ENCODE measurements at places on chromosomes 12 and 14. TPM values are rescaled to one million over a fixed set of nuclear protein-coding genes. Genes with fewer than 3 reads are reported as not detected.
A peak's percentile ranks its signal among the peaks of the same experiment; 100 is the strongest.

- no peak for DNase-seq
These were observed 624.9 kb upstream of the FOXG1 start for GRCh38 chr14:28141662-28142061.

- DNase-seq, result no peak
These were observed 154.7 kb downstream of the STXBP6 start for GRCh38 chr14:24895243-24895583.

GRCh38 chr12:98924-99352 is 32.4 kb downstream of the IQSEC3 start:
- no peak for DNase-seq

- DNase-seq, result peak; percentile 33
These were observed 145.6 kb upstream of the NAV3 start for GRCh38 chr12:77685112-77685511.

- no peak for DNase-seq
These were observed 241.5 kb downstream of the BCL11B start for GRCh38 chr14:99030454-99030853.

GRCh38 chr14:22039938-22040780 is 366.5 kb upstream of the OR4E1 start:
- DNase-seq, result peak; percentile 10

- peak; percentile 0 for DNase-seq
These were observed 120.6 kb downstream of the TGFB3 start for GRCh38 chr14:75861161-75861621.

- DNase-seq, result peak; percentile 46
These were observed 12.0 kb downstream of the TM7SF3 start for GRCh38 chr12:27002141-27002540.

- DNase-seq, result no peak
These were observed 16.1 kb downstream of the TNFAIP2 start for GRCh38 chr14:103139132-103140025.

GRCh38 chr12:93115198-93115601 is 186.1 kb upstream of the EEA1 start:
- DNase-seq, result no peak

DNA sequence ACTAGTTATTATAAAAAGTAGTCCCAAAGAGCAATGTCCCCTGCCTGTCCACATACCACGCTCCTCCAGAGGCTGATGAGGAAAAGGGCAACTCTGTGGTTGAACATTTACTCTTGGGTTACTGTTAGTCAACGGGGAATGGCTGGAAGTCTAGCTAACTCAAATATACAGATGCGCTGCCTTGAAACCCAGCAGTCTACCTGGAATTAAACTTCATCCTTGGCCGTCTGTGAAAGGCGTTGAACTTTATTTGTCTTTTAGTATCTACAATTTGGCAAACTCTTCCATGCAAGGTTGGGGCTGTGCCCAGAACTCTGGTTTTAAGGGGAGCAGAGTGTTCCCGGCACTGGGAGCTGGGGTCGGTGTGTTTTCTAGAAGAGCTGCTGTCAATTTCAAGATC is 3.9 kb upstream of the MEG3 start:
- DNase-seq, result no peak

DNA sequence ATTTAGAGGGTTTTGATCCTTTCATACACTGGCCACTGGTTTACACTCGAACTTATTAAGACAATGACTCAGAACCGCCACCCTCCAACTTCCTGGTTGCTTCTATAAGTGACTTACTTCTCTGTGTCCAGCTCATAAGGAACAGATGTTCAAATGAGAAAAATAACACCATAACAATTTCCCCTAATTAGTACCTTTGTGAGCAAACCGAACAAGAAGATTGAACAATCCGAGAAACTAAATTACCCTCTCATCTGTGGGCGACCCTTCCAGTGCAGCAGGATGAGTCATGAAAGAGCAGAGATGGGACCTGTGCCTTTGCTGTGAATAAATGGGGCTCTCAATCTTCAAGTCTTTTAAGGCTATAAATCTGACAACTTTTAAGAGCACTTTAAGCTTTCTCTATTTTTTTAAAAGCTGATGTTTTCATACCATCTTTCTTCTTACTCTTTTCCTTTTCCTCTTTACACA is 146.8 kb upstream of the RASSF8 start:
- peak; percentile 67 for DNase-seq

BMP4 gene
- total RNA-seq, result 0.98 TPM

VDR gene
- 0.14 TPM for total RNA-seq

GLIPR1L1 gene
- not detected for total RNA-seq

PRB2 gene
- not detected for total RNA-seq

SYNE2 gene
- total RNA-seq, result 10.6 TPM

All from Caki2 (cell line).